ENCODE measurements at places on chromosomes 16 and 17. TPM values are rescaled to one million over a fixed set of nuclear protein-coding genes. Genes with fewer than 3 reads are reported as not detected.

Gene SOX9
- total RNA-seq = 1.9 TPM

Gene AURKB
- total RNA-seq = 13.3 TPM

Gene KRT23
- total RNA-seq = not detected

Gene PRDM7
- not detected for total RNA-seq

Gene FNDC8
- not detected for total RNA-seq

Gene ADAD2
- not detected for total RNA-seq

DNA sequence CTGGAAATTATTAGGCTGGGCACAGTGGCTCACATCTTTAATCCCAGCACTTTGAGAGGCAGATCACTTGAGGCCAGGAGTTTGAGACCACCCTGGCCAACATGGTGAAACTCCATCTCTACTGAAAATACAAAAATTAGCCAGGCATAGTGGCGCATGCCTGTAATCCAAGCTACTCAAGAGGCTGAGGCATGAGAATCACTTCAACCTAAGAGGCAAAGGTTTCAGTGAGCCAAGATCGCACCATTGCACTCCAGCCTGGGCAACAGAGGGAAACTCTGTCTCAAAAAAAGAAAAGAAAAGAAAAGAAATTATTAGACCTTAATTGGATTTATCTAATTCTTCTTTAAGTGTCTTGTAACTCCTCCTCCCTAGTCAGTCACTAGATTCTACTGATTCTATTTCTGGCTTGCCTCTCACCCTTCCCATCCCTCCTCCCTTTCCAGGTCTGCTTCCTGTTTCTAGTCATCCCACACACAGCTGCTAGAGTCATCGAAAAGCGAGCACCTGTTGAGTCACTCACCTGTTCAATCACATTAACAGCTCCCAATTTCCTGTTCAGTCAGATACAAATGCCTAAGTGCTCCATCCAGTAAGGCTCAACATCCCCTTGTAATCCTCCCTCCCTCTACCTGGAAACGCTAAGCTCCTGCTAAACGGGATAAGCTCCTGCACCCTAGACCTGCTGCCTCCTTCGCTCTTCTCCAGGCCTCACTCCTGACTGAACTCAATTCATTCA is 34.6 kb downstream of the ERN1 start:
- no peak overlapping the region for H3K27ac ChIP-seq
- no peak for DNase-seq
- peaks cover 20% of the 10 kb centered on the region for H3K36me3 ChIP-seq
- H3K27me3 ChIP-seq = no peaks in the 10 kb centered on the region

DNA sequence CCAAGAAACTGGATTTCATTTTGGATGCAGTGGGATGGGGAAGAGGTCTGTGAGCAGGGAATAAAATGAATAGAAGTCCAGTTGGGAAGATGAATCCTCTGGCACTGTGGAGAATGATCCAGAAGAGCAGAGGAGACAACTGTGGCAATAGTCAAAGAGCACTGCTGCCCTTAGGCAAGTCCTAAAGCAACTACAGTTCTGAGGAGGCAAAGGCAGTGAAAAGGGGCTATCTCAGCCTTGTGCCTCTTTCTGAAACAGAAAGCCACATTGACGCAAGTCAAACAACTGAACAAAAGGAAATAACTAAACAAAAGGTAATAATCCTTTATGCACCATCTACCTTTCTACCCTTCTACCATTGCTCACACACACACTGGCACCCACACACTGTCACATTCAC is 238.0 kb upstream of the AXIN2 start:
- no peak overlapping the region for H3K27ac ChIP-seq
- H3K27me3 ChIP-seq = no peaks in the 10 kb centered on the region
- no peak for DNase-seq

GRCh38 chr17:57608369-57609124 is 136.6 kb downstream of the CCDC182 start:
- no peak overlapping the region for H3K27ac ChIP-seq
- H3K4me1 ChIP-seq = peaks cover 20% of the 10 kb centered on the region
- DNase-seq = no peak
- no peak overlapping the region for H3K4me3 ChIP-seq

GRCh38 chr17:78306913-78307312 is 53.0 kb downstream of the SOCS3 start:
- H3K4me1 ChIP-seq = peaks cover 15% of the 10 kb centered on the region
- no peak overlapping the region for H3K4me3 ChIP-seq
- H3K27ac ChIP-seq = no peak overlapping the region
- H3K36me3 ChIP-seq = no peaks in the 10 kb centered on the region
- H3K27me3 ChIP-seq = no peaks in the 10 kb centered on the region
- DNase-seq = no peak

Data from osteocyte (in vitro differentiated cells).